ENCODE measurements at places on chromosomes 4 and X. TPM values are rescaled to one million over a fixed set of nuclear protein-coding genes. Genes with fewer than 3 reads are reported as not detected.
A peak's percentile ranks its signal among the peaks of the same experiment; 100 is the strongest.

- DNase-seq, result peak; percentile 55
Measured at GRCh38 chr4:122652379-122652778, 31.5 kb upstream of the IL21 start.

DNA sequence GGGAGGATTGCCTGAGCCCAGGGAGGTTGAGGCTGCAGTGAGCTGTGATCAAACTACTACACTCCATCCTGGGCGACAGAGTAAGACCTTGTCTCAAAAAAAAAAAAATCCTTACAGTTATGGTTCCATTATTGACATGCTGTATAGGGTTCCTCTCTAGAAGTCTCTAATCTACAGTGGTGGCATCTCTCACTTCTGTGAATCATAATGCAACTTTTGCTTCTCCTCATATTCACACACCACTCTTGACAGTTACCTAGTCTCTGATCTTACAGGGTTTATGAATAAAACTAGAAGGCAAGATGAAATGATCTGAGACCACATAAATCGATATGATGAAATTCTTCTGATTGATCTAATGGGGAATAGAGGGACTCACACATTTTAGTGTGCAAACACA is 40.6 kb downstream of the DOCK11 start:
- DNase-seq, result no peak

DNA sequence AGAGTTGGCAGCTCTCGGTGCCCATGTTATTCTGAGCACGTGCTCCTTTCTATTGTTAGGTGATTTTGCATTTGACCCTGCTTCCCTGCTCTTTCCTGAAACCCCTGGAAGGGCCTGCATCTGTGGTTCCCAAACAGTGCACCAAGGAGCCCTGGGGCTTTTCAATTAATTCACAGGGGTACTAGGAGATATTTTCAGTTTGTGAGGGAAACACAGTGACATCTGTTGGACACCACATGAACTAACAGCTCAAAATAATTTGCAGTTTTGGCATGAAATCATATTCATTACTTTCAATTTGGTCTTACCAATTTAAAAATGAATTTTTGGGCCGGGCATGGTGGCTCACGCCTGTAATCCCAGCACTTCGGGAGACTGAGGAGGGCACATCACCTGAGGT is 156.6 kb downstream of the GATB start:
- no peak for DNase-seq

DNA sequence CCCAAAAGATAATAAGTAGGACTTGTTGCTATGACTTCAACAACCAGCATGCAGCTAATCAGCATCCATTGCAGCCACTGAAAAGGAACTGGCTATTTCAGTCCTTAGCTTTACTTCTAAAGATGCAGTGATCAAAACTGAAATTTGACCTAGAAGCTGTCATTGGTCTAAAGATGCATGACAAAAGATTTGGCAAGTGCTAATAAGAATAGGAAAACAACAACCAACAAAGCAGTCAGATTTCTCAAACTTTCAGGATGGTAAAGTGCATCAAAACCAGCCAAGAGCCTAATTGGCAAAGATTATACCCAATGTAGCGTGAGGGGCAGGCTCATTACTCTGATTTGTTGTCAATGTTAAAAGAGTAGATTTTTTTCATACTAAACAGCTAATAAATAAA is 77.1 kb upstream of the WDR17 start:
- no peak for DNase-seq

LUZP4 gene
- not detected for total RNA-seq

PPP4R3C gene
- total RNA-seq, result not detected

GRCh38 chr4:39649639-39650265 is 11.1 kb upstream of the SMIM14 start:
- no peak for DNase-seq

GRCh38 chr4:183181081-183181480 is 82.0 kb downstream of the WWC2 start:
- no peak for DNase-seq

SPON2 gene
- total RNA-seq, result 7.0 TPM

ARR3 gene
- not detected for total RNA-seq

GRCh38 chr4:15778289-15779241 is at the start of gene CD38:
CD38 (plus strand) TSS chr4:15778328; CDS start chr4:15778415, 87 bp downstream.
- DNase-seq, result peak; percentile 73

- DNase-seq, result no peak
Measured at GRCh38 chr4:100428051-100428450, 89.8 kb downstream of the EMCN start.

GRCh38 chrX:107571296-107571998 is 56.9 kb upstream of the PRPS1 start:
- DNase-seq, result no peak

GRCh38 chrX:68659385-68659784 is 11.9 kb downstream of the STARD8 start:
- no peak for DNase-seq

DNA sequence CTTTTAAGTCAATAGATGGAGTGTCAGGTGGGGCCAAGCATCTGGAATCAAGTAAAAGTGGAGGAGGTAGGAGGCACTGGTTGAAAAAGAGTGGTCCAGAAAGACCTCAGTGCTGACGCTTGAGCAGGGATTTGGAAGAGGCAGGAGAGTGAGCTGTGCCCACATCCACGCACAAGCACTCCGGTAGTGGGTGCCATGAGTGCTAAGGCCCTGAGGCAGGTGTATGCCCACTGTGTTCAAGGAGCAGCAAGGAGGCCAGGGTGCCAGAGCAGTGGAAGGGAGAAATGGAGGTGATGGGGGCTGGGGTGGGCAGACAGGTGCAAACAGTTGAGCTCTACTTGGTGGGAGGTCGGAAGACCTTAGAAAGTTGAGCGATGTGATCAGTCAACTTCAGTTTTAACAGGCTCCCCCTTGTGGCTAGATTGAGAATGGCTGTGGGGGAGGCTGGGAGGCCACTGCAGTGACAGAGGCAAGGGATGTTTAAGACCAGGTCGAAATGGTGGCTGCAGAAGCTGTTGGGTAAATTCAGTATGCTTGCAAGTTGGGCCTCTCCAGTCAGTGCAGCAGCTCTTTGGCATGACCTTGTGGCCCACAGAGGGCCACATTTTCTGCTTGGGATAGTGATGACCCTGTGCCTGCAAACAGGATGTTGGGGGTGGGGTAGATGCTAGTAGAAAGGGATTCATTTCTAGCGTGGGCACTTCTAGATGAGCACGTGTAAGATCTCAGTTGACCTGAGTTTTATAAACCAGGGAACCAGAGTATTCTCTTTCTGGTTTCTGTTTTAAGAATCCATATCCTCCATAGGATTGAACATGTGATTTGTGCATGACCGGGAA is 12.7 kb downstream of the TKTL1 start:
- peak; percentile 82 for DNase-seq

- DNase-seq, result no peak
Measured at GRCh38 chr4:7607156-7607910, 172.6 kb upstream of the PSAPL1 start.

- DNase-seq, result peak; percentile 89
Measured at GRCh38 chr4:99946356-99947189, at the start of gene DNAJB14. DNAJB14 (minus strand) TSS chr4:99946618; CDS start chr4:99946571, 47 bp downstream.

PHF8 gene
- total RNA-seq, result 59.7 TPM

DNA sequence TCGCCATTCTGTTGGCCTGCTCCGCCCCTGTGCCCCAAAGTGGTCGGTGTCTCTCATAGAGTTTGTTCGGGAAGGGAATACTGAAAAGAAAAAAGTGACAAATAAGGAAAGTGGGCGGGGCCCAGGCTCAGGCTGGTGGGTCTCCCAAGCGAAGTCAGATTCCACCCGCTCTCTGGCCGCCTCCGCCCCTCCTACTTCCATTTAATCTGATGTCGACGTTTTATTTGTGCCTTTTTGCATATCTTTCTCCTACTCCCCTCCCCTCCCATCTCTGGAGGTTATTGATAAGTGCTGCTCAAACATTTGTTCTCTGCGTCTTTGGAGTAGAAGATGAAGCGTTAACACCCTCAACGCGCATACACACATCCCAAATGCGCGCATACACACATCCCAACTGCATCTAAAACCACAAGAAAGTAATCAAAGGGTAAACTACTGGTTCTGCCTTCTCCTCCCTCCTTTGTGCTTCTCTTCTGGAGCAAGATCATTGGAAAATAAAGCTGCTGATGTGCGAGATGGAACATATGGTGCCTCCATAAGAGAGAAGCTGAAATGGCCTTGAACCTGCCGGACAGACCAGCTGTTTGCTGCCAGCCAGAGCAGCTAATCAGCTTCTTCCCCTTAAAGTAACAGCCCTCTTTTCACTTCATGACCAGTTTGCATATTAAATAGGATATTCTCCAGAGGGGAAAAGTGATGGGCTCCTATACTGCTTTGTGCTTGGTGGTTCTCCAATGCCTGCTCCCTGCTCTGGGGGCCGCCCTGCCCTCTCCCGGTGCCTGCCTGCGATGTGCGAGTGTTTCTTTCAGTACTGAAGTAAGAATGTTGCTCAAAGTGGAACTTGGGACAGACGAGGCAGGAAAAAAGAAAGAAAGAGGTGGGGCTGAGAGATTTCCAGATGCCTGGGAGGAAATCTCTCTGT is 3.1 kb downstream of the MAMLD1 start:
- no peak for DNase-seq

DNA sequence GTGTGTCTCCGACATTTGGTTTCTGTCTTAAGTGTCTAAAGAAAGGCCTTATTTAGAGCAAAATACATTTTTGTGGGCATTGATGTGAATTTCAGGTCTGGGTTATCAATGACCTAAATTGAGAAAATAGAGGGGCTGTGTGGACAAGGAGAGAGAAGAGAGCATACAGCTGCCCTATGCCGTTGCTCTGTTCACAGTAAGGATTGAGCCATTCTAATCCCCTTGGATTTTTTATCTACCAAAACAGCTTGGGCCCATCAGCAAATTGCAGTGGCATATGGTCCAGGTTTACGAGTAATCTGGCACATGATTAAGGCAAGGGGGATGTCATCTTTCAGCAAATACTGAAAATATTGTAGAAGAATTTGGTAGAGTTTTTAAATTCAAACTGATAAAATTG is 210.2 kb downstream of the ANTXR2 start:
- no peak for DNase-seq

- DNase-seq, result no peak
Measured at GRCh38 chrX:40864972-40865371, 129.6 kb upstream of the MED14 start.

NEUROG2 gene
- 0.26 TPM for total RNA-seq

DNA sequence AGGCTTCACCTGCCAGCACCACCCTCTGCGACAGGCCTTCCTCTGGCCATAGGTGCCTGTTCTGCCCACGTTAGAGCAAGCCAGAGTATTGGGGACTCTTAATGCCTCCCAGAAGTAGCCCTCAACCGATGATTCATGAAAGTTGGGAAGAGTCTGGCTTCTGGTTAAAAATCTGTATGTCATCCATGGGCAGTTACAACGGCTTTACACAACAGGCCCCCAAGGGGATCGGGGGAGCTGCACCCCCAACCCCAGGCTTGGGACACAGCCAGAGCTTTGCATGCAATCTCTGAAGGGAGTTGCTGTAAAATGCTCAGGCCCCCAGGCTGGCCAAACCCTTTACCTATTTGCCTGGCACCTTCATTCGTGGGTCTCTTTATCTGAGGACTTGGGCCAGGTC is 5.4 kb upstream of the CYTL1 start:
- no peak for DNase-seq

DNA sequence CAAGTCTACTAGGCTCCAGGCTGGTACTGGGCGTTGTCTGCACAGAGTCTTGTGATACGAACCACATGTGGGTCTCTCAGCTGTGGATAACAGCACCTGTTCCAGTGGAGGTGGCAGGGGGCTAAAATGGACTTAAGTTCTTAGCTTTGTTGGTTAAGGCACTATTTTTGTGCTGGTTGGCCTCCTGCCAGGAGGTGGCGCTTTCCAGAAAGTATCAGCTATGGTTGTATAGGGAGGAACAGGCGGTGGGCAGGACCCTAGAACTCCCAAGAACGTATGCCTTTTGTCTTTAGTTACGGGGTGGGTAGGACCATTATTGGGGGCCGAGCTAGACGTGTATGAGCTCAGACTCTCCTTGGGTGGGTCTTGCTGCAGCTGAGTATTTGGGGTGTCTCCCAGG is 1138.4 kb downstream of the PCDH19 start:
- no peak for DNase-seq

GRCh38 chrX:13659063-13659462 is 6.1 kb downstream of the TCEANC start:
- DNase-seq, result no peak

FGF5 gene
- not detected for total RNA-seq

DNA sequence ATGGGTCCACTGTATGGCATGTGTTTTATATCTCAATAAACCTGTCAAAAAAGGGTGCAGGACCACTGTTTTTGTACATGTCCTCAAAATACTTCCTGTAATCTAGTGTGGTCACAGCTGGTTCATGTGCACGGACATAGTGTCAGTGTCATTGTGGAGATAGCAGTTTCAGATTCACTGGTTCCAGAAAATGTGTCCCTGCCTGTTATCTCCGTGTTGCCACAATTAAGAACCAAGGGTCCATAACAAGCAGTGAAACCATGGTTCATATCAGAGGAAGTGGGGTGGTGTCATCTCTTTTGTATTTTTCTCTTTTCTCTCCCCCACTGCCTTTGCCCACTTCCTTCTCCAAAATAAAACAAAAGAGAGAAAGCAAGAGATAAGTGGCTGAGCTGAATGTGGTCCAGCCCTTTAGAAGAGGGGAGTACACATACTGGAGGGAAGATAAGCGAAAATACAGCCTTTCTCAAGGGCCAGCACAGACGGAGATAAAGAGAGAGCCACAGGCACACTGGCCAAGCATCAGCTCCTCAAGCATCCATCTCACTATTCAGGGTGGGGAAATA is 51.2 kb downstream of the TBL1X start:
- no peak for DNase-seq

All from activated T-cell treated with anti-CD3 and anti-CD28 coated beads, Interleukin-2, amount 50 U/mL, for 72 hours (primary cell).